Activated CD8-positive, alpha-beta memory T cell treated with anti-CD3 and anti-CD28 coated beads, Interleukin-2, amount 10 ng/mL, durations not matched to agents 7 days and 5 days (primary cell): ENCODE measurements at places on chromosomes 1 and 21. TPM values are rescaled to one million over a fixed set of nuclear protein-coding genes. Genes with fewer than 3 reads are reported as not detected.

DNA sequence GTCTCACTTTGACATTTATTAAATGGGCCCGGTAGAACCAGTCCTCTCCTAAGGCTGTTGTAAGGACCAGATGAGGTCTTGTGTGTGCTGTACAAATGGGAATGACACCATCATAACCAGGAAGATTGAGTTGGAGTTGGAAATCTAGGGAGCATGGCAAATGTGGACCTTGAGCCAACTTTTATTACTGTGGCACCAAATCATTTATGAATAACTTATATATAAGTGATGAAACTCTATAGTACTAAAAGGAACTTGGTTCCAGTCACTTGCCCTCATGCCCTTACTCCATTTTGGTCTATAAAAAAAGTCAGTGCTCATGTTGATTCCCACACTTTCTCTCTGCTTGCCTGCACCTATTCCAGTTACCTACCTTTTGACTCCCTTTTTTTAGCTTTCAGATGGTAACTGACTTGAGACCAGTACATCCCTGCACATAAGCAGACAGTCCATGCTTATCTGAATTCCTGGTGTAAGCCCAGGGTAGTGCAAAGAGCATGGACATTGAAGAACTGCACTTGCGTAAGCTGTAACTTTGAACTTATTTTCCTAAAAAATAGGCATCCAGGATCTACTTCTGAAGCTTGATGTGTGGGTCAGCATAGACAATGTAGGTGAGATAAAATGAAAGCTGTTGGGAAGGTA is 210.6 kb downstream of the PBX1 start:
- no peak for DNase-seq

Gene SLC45A1
- 0.26 TPM for total RNA-seq

DNA sequence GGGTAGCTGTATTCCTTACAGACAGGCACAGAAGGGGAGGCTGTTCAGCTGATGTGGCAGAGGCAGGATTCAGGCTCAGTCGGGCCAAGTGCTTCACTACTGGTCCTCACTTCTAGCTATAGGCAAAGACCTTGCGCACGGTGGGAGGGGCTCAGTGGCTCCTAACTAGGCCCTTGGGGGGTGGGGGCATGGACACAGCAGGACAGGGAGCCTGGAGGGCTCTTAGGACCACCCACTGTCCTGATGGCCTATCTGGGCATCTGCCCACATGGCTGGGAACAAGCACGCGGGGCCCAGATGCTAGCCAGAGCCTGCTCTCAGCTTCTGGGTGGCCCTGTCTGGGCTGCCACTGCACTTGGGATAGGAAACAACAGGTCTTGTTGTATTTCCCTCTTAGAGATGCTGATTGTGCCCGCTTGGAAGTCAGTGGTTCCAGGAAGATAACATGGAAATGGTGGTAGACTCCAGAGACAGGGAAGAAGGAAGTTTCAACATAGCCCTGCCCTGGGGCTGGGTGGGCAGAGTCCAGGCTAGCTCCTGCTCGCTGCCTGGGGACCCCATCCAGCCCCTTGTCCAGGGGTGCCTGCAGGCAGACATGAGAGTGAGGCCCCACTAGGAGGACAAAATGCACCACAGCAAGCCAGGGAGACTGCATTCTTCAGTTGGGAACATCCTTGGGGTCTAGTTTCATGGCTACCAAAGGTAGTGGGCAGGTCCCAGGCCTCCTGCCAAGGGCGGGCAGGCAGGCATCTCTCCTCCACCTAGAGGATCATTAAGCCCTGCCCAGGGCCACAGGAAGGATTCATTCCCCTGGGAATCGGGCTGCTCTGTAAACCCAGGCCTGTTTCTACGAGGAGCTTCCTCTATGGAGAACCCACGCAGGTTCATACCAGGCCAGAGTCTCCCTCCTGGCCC is 102.5 kb downstream of the BCAR3 start:
- no peak for DNase-seq

Gene COL6A1
- total RNA-seq: 5.4 TPM

DNA sequence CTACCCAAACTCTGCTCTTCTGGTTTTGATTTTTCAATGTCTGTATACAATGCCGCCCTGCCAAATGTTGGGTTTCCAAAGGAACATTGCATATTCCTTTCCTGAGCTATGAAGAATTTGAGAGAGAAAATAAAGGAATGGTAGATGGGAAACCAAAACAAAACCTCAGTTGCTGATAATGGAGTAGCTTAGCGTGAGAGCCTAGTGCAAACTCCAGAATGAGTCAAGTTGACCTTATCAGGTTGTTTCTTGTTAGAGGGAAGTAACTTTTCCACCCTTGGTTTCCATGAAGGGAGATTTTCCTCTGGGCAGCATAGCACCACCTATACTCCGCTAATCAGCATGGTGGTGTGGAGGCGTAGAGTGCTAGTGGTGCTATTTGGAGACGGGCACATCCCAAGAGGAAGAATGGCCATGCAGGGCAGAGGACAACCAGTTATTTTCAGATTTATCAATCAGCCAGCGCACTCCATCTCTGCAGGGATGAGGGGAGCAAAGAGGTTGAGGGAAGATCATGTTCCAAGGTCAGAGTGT is 51.6 kb downstream of the BACH1 start:
- DNase-seq: no peak

- DNase-seq: no peak
These were observed 66.1 kb downstream of the SPAG17 start for GRCh38 chr1:118118873-118119463.

GRCh38 chr1:30039354-30040080 is 683.9 kb downstream of the MATN1 start:
- no peak for DNase-seq

Gene CD34
- total RNA-seq: 0.06 TPM

GRCh38 chr1:242089911-242090310 is 91.0 kb upstream of the MAP1LC3C start:
- DNase-seq: no peak

DNA sequence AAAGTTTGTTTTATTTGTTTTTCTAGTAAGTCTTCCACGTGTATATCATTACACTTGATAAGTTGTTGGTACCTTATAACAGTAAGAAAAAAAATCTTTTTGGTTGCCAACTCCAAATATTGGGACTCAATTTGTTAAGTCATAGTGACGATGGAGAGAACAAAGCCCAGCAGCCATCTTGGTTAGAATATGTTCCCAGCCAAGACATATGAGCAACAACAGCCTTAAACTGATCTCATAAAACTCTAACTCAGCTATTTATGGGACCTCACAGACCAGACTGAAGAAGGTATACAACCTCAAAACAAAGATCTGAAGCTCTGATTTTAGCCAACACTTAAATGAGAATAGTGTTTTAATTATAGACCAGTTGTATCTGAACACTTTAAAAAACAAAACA is 281.3 kb downstream of the VAV3 start:
- no peak for DNase-seq

DNA sequence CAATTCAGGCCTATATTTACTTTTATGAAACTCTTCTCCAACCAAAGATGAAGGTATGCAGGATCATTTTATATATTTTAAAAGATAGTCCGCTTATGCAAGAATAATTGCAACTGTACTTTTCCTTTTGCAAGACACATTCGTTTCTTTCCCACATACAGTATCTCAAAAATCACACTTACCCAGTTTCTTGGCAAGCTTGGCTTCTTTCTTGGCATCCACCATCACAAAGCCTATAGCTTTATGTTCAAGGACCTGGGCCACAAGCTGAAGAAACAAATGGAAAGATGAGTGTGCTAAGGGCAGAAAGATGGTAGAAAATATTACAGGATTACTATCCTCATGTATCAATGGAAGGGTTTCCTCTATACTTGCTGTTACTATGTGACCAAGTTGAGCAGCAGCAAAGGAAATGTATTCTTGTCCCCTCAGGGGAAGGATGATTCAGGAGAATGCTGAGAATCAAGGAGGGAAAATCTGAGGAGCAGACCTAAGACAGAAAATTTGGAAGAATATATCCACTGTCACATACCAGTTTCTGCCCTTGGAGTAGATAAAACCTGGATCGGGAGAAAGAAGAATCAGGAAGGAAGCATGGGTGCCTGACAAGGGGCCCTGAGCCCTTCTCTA is 23.8 kb downstream of the CASQ2 start:
- DNase-seq: no peak

DNA sequence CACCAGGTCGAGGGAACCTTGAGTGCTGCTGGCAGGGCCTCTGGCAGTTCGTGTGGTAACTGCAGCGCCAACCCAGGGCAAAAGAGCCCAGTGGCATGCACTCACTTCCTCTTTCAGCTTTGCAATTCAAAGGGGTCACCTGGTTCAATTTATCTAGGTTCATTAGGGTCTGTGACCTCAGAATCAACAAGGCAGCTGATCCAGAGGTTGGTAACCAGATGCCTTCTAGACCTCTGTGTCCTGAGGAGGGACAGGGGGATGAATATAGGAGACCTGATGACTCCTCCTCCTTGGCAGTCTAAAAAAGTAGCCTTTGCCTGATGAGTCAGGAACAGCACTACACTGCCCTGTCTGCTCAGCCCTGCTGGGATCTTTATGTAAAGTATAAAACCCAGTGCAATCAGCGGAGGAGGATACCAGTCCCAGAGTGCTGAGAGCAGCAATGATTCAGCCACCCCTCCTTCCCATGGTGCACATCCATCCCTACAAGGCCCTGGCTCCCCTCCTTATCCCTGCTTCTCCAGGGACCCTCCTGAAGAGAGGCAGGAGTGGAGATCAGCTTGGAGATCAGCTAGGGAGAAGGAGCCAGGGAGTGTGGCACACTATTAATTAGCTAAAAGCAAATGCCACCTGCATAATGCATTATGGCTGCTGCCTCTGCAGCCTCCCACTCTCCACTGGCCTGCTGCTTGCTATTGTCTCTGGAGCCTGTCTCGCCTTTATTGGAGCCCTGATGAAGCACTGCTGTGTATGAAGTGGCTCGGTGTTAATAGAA is 11.2 kb upstream of the FMOD start:
- DNase-seq: no peak

DNA sequence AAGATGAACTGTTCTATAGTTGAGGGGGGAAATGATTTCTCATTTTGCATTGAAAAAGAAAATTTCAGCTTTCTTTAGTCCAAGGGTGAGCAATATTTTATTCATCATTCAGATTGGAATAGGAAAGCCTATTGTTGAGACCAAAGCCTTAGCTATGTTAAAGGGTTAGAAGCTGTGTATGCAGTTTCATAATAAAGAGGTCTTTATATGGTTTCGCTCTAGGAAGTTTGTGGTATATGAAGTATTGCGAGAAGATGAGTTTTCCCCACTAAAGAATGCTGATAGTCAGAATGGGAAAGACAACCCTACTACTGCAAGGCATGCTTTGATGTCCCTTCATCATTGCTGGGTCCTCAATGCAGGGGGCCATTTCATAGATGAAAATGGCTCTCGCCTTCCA is 28.6 kb downstream of the UAP1 start:
- DNase-seq: no peak

Gene NBPF10
- total RNA-seq: 2.0 TPM

GRCh38 chr1:84089465-84089864 is 54.6 kb upstream of the PRKACB start:
- no peak for DNase-seq

Gene TOR3A
- 56.1 TPM for total RNA-seq
